ENCODE measurements at places on chromosomes 16 and 17.

DNA sequence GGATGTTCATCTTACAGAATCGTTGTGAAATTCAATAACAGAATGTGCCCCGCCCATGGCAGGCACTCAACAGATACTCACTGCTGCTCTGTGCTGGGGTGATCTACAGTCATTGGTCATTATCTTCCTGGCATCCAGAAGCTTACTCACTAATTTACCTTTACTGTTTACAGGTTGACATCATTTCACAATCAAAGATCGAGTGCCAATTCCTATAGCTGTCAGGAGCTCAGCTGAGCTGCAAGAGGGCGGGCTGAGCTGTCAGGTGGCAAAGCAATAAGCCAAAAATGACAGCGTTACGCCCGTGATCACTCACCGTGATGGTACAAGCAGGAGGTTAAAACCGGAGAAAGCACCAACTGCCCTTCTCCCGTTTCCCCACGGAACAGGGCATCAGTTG is 51.2 kb downstream of the LITAF start:
- DNase-seq = no peak

- no peak for DNase-seq
These were observed 60.6 kb upstream of the DHX40 start for GRCh38 chr17:59504821-59505220.

DNA sequence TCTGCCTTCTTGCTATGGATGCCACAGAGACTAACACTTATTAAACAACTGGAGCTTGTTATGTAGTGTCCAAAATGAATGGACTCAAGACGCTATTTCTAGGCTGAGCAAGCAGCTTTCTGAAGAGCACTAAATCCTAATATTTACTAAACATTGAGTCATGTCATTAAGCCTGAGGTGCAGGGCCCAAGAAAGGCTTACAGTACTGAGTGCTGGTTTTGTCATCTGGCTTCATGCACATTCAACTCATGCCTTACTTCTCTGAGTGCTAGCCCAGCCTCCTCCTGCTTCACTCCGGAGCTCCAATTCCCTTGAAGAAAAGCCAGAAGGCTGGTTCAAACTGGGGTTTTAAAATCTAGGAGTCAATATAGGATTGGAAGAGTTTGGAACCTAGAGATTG is 363.3 kb upstream of the CDH5 start:
- no peak for DNase-seq

DNA sequence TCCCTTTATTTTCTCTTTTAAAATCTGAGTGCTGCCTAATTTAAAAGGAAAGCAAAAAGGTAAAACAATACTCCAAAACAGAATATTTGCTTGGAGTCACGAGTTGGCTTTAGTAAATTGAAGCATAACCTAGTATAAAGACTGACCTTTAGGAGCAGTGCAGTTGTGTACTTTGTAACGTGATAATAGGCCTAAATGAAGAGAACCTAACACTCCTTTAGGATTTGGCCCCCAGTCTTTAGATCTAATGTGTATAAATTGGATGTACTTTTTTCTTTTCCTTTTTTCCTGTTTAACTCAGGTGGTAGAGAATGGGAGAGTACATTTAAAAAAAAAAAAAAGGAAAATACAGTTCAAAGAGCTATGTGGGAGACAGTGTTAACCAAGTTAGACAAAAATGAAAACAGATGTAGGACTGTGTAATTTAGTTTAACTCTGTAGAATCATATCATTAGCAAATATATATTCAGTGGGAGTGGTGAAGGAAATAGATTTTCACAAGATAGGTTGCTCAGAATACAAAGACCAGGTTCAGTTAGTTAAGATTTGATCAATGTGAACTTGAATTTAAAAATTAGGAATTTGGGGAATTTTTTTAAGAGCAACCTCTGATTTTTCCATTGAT is 16.8 kb downstream of the CPD start:
- DNase-seq = no peak
